ENCODE measurements at places on chromosomes 6 and 20.

DNA sequence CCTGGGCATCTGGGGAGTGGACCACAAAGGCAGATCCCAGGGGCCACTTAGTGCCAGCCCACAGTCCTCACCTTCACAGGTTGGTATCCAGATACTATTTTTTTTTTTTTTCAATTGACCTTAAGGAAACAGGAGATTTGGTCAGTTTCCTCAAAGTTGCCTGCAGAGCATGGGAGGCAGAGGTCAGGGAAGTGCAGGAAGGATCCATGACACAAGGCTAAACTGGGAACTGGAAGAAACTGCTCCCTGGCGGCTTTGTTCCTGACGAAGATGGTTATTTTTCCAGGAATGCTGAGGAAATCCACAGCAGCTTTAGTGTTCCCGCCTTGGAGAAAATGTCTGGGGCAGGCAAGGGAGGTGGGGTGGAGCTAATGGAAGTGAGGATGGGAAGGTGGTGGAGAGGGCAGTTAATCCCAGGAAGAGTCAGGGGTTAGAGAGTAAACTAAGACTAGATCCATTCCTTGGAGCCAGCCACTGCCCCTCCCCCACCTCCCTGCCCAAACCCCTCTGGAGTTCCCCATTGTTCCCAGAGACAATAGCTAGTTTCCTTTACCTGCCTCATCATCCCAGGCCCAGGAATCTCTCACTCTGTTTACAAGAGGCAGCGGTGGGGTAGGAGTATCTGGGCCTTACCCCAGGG lies 14.3 kb upstream of the MYMX start:
- DNase-seq: no peak
- H3K4me1 ChIP-seq: no peaks in the 10 kb centered on the region
- no peak overlapping the region for H3K4me3 ChIP-seq
- peaks cover 2% of the 10 kb centered on the region for H3K27me3 ChIP-seq
- no peaks in the 10 kb centered on the region for H3K36me3 ChIP-seq

DNA sequence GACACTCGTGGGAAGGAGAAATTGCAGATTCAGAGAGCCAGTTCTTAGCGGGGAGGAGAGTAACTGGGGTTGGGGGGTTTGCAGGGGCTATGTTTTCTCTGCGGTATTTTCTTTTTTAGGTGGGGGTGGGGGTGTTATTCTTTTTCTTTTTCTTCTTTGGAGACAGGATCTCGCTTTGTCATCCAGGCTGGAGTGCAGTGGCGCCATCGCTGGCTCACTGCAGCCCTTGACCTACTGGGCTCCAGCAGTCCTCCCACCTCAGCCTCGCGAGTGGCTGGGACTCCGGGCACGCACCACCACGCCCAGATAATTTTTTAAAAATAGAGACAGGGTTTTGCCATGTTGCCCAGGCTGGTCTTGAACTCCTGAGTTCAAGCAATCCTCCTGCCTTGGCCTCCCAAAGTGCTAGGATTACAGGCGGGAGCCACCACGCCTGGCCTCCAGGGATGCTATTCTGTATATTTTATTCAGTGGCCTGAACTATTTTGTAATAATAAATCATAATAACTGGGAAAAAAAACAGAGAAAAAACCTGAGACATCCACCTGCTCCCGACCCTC lies 57.3 kb downstream of the UBE2V1 start:
- H3K36me3 ChIP-seq: no peaks in the 10 kb centered on the region
- H3K4me1 ChIP-seq: no peaks in the 10 kb centered on the region
- H3K27me3 ChIP-seq: no peaks in the 10 kb centered on the region
- H3K4me3 ChIP-seq: no peak overlapping the region
- no peak for DNase-seq
- H3K27ac ChIP-seq: no peak overlapping the region

DNA sequence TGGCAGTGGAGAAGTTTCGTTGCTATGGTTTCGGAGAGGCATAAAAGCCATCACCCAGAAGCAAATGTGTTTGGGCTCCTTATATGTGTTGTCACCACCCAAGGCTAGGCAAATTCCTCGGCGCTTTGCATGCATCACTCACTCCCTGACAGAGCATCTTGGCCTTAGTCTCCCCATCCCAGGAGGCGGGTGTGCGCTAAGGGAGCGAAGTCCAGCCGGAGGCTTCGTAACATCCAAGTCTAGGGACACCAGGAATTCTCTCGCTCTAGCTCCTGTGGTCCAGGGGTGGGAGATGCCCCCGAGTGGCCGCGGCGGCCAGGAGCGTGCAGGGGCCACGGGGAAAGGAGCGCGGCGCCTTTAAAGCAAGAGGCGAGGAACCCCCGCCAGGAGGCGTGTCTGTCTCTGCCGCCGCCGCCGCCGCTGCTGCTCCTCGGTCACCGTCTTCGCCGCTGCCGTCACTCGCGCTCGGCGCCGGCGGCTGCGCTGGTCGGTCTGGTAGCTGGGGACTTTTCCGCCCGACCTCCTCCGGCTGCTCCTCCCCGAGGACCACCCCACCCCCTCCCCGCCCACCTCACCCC lies at the start of gene GRIK2:
Gene GRIK2 (plus strand): TSS at position 458 of the 578 bp plus-strand sequence.
- peaks cover 3% of the 10 kb centered on the region for H3K4me1 ChIP-seq
- DNase-seq: no peak
- H3K36me3 ChIP-seq: no peaks in the 10 kb centered on the region
- peaks cover 46% of the 10 kb centered on the region for H3K27me3 ChIP-seq

GRCh38 chr6:101747160-101747559 lies 353.7 kb downstream of the GRIK2 start:
- H3K4me3 ChIP-seq: no peak overlapping the region
- no peaks in the 10 kb centered on the region for H3K4me1 ChIP-seq
- H3K27ac ChIP-seq: no peak overlapping the region
- H3K27me3 ChIP-seq: no peaks in the 10 kb centered on the region
- no peak for DNase-seq

DNA sequence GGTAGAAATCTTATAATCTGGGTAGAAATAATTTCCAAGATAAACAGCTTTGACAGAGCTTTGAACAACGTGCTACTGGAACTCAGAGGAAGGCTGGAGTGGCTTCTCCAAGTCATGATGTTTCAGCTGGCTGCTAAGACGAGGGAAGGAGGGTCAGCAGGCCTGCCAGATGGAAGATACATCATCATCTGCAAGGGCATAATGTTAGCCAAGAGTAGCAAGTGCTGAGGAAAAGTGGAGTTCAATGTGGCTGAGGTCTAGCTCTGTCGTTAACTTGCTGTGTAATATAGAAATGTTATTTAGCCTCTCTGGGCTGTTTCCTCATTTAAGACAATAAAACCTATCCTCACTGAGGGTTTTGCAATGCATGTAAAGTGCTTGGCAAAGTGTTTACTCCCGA lies 35.1 kb downstream of the RGS17 start:
- H3K27ac ChIP-seq: no peak overlapping the region
- DNase-seq: no peak
- no peak overlapping the region for H3K4me3 ChIP-seq
- peaks cover 2% of the 10 kb centered on the region for H3K4me1 ChIP-seq
- H3K27me3 ChIP-seq: peaks cover 5% of the 10 kb centered on the region
- no peaks in the 10 kb centered on the region for H3K36me3 ChIP-seq

DNA sequence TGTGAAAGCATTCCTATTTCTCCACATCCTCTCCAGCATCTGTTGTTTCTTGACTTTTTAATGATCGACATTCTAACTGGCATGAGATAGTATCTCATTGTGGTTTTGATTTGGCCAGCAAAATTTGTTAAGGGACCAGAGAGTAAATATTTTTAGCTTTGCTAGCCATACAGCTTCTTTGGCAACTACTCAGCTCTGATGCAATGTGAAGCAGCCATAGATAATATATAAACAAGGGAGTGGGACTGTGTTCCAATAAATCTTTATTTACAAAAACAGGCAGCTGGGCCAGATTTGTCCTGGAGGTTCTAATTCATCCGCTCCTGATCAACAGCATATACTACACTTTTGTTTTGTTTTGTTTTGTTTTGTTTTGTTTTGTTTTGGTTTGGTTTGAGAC lies 202.9 kb downstream of the ZNF217 start:
- peaks cover 2% of the 10 kb centered on the region for H3K27me3 ChIP-seq
- no peak overlapping the region for H3K27ac ChIP-seq
- no peak for DNase-seq
- peaks cover 25% of the 10 kb centered on the region for H3K4me1 ChIP-seq
- H3K36me3 ChIP-seq: no peaks in the 10 kb centered on the region

- H3K27ac ChIP-seq: no peak overlapping the region
- no peaks in the 10 kb centered on the region for H3K4me1 ChIP-seq
- H3K4me3 ChIP-seq: no peak overlapping the region
- no peak for DNase-seq
Observed at GRCh38 chr20:9397928-9398327, 116.5 kb upstream of the LAMP5 start.

DNA sequence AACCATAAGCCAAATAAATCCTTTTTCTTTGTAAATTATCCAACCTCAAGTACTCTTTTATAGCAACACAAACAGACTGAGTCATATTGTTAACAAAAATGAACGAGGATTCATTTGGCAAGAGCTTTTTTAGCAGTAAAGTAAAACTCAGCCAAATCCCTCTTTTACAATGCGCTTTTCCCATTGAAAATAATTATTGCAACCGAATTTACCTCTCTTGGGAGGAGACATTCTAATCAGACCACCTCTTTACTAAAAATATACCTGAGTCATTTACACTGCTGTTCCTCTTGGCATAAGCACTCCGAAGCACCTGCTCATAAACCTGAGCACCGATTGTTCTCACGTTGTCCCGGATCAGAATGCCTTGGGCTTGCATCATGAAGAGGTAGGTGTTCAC lies 57.4 kb downstream of the B4GALT5 start:
- H3K4me1 ChIP-seq: peaks cover 15% of the 10 kb centered on the region
- no peaks in the 10 kb centered on the region for H3K27me3 ChIP-seq
- H3K36me3 ChIP-seq: peaks cover 39% of the 10 kb centered on the region
- no peak overlapping the region for H3K27ac ChIP-seq
- no peak overlapping the region for H3K4me3 ChIP-seq
- no peak for DNase-seq

DNA sequence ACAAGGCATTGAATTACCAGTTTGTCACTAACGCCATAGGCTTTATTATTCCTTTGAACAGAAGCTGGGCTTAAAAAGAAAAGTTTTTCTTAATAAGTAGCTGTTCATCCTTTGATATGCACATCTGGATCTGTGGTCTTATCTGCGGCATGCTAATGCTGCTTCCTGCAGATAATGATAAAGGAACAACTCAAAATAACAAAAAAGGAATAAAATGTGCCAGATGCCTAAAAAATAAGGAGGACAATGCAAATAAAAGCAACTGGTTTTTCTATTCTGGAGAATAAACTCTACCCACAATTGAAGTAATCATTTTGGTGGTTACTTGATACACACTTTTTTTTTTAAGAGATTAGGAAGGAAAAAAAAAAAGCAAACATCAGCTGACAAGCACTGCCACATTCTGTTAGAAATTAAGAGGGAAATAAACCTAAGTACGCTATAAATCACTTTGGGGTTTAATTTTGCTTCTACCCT lies 156.8 kb upstream of the SALL4 start:
- H3K4me3 ChIP-seq: no peak overlapping the region
- H3K4me1 ChIP-seq: peaks cover 7% of the 10 kb centered on the region
- H3K27ac ChIP-seq: no peak overlapping the region
- no peaks in the 10 kb centered on the region for H3K36me3 ChIP-seq

DNA sequence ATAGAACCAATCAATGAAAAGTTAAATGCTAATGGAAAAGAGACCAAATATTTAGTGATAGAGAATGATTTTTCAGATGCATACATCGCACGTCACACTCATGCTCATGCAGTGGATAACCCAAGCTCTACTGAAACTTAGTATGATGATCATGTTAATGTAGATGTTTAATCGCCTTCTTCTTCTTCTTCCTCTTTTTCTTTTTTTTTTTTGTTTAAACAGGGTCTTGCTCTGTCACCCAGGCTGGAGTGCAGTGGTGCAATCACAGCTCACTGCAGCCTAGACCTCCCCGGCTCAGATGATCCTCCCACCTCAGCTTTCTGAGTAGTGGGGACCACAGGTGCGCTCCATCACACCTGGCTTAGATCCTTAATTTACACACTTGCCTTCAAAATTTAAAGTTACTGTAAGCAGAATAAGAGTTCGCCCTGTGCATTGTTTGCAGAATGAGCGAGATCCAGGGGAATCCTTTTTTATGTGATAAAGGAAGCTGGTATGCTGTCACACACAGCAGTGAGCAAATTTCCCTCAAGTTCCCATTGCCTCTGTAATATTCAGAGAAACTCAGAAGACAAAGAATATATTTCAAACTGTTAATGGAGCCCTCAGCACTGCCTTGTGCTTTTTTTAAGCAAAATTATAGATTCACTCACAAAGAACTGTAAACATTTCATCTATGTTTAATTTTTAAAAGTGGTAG lies 194.2 kb upstream of the SGK1 start:
- no peaks in the 10 kb centered on the region for H3K27me3 ChIP-seq
- no peak overlapping the region for H3K27ac ChIP-seq
- H3K4me3 ChIP-seq: no peak overlapping the region
- peaks cover 2% of the 10 kb centered on the region for H3K4me1 ChIP-seq
- DNase-seq: no peak
- H3K36me3 ChIP-seq: no peaks in the 10 kb centered on the region

- H3K27ac ChIP-seq: no peak overlapping the region
- no peak overlapping the region for H3K4me3 ChIP-seq
- H3K27me3 ChIP-seq: no peaks in the 10 kb centered on the region
- H3K36me3 ChIP-seq: no peaks in the 10 kb centered on the region
- no peak for DNase-seq
Observed at GRCh38 chr20:55746723-55747122, 258.6 kb downstream of the CBLN4 start.

GRCh38 chr6:31558318-31558625 lies 10.9 kb downstream of the NFKBIL1 start:
- peaks cover 88% of the 10 kb centered on the region for H3K4me1 ChIP-seq
- no peak for DNase-seq
- peak overlapping the region; percentile 63 for H3K4me3 ChIP-seq
- H3K27me3 ChIP-seq: peaks cover 4% of the 10 kb centered on the region
- peak overlapping the region; percentile 96 for H3K27ac ChIP-seq

- H3K27ac ChIP-seq: no peak overlapping the region
- H3K27me3 ChIP-seq: no peaks in the 10 kb centered on the region
- DNase-seq: no peak
- no peaks in the 10 kb centered on the region for H3K4me1 ChIP-seq
Observed at GRCh38 chr6:48183178-48183577, 72.2 kb upstream of the PTCHD4 start.

DNA sequence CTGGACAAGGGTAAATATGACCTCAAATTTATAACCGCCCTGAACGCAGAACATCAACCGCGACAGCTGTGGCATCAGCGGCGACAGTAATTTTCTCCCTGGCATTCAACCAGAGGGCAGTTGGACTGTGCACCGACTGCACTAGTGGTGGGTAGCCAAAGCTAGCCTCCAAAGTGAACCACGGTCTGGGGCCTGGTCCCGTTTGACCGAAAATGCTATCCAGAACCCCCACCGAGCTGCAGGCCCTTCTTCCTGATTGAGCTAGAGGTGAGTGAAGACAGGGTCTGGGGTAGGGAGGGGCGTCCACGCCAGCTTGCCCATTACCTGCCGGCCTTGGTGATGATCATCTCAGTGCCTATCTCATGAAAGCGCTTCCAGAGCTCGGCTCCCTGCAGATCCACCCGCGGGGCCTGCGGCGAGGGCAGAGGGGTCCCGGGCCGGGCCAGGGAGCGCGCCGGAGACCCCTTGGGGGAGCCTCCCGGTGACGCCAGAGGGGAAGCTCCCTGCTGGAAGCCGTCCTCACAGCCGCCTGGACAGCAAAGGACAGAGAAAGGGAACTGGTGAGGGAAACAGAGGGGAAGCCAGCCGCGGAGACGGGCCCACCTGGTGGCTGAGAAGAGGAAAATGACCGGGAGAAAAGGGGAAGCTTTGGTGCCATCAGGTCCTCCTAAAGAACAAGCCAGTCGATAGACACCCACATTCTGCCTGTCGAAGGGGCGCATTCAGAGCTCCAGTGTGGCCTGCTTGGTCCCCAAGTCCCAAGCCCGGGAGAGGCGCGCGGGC lies 2.0 kb downstream of the TBX18 start:
- H3K27ac ChIP-seq: no peak overlapping the region
- H3K4me3 ChIP-seq: no peak overlapping the region
- peaks cover 7% of the 10 kb centered on the region for H3K4me1 ChIP-seq
- peaks cover 47% of the 10 kb centered on the region for H3K27me3 ChIP-seq
- peaks cover 6% of the 10 kb centered on the region for H3K36me3 ChIP-seq

Measured in activated naive CD8-positive, alpha-beta T cell treated with anti-CD3 and anti-CD28 coated beads, Interleukin-2, amount 50 U/mL, for 24 hours (primary cell).